ENCODE measurements at places on chromosomes 1 and 21.

- DNase-seq = no peak
Measured at GRCh38 chr1:119735217-119735616, 23.5 kb downstream of the PHGDH start.

DNA sequence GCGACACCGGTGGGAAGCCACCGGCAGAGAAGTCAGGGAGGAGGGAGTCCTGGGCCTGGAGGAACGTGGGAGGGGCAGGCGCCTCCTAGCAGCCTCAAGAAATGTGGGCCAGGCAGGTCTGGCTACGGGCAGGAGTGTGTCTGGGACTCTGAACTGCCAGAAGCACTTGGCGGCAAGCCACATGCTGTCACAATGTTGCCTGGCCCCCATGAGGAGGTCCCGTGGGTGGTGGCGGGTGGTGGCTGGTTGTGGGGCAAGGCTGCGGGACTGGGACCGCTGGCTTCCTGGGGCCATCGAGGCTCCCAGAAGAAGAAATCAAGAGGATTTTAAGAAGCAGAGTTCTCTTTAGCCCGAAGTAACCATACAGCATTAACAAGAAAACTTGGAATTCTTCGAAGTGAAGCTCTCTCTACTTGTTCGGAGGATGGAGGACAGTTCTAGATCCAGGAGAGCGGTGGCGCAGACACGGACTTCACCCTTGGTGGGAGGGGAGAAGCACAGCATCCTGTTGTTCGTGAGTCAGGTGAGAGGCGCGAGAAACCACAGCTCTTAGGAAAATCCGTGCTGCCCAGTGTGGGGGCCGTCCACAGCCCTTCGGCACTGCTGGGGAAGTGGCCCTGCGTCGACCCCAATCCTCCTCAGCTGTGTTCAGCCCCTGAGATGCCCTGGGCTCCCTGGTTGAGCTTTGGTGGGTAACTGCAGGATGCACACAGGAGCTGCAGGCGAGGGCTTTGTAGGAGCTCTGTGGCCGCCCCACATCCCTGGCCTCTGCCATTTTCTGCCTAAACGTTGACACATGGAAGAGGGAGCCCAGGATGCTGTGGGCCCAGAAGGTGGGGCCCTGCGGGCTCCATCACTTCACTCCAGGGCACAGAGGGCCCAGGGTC lies 12.4 kb downstream of the SKI start:
- DNase-seq = no peak

GRCh38 chr1:111846842-111847241 lies 91.1 kb downstream of the DDX20 start:
- no peak for DNase-seq

DNA sequence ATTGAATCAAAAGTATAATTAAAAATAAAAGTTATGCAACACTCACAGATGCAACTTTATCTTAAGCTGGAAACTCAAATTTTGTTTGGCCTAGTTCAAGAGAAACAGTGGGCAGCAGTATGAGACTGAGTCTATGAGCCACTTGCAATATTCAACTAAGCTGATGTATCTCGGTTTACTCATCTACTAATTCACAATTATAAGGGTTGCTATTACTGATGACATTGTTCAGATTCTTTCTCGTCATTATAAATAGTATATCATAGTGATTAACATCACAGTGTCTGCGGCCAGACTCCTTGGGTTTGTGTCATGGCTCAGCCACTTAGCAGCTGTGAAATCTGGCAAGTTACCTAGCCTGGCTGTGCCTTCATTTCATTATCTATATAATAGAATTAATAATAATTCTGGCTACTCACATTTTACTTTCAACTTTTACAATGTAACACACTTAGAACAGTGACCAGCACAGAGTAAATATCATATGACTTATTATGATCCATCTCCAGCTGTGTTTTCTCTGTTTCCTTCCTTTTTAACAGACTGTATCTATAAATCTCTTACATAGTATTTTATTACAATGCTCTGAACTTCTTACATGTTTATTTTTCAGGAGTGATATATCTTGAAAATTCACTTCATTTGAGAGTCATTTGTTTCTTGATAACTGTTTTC lies 194.3 kb upstream of the RGS18 start:
- no peak for DNase-seq

GRCh38 chr1:214615871-214616270 lies 12.9 kb downstream of the CENPF start:
- no peak for DNase-seq

DNA sequence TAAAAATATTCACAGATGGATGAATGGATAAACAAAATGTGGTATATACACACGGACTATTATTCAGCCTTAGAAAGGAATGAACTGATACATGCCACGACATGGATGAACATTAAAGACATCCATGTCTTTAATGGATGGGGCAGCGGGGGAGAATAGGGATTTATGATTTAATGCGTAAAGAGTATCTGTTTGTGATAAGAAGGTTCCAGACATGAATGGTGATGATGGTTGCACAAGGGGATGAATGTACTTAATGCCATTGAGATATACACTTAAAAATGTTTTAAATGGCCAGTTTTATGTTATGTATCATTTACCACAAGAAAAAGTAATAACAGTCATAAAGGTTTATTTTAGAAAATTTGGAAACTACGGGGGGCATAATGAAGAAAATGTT lies 108.6 kb upstream of the WLS start:
- DNase-seq = no peak

GRCh38 chr1:172900376-172900997 lies 150.3 kb downstream of the TNFSF18 start:
- no peak for DNase-seq

DNA sequence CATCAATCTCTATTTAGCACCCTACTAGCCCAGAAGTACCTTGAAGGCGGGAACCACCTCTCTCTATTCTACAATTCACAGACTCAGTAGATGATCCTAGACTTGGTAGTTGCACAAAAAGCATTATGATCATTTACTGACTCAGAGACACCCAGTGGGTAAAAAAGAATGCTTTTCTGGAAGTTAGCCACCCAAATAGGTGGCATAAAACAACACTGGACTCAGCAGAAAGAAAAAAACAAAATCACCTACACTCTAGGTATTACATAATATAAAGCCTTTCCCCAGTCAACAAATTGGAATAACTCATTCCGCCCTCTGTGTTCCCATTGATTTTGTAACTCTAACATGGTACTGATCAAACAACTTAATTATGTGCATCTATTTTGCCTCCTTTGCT lies 126.3 kb downstream of the PTPN14 start:
- DNase-seq = no peak

GRCh38 chr1:198168227-198168626 lies 11.4 kb downstream of the NEK7 start:
- DNase-seq = no peak

DNA sequence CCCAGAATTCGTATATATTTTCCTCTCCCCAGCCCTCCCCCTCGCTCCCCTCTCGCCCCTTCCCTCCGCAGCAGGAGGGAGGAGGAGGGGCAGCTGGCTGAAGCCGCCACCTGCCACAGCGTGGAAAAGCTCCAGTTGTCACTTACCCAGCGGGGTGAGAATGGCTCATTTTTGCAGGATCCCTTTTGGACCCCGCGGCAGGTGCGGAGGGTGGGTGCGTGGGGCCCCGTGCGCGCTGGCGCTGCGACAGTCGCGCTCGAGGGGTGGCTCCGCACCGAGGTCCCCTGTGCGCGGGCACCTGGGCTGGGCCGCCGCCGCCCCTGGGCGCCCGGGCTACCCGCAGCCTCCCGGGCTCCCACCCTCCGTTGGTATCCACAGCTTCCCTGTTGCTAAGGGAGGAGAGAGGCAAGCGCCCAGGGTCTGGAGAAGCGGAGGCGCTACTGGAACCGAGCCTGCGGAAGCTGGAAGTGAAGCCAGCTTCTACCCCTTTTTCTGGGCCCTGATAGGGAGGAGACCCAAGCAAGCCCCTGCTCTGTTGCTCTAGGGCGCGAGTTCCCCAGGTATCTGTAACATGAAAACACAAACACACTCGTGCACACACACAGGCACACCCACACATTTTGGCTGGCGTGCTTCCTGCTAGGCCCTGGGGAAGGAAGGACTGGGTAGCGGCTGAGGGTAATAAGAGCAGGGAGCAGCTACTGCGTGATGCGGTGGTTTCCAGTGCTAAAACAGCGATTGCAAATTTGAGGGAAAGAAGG lies at the start of gene ERICH3:
ERICH3 (minus strand) TSS at position 442 of the 761 bp plus-strand sequence; CDS start at position 169, 273 bp downstream.
- DNase-seq = no peak

DNA sequence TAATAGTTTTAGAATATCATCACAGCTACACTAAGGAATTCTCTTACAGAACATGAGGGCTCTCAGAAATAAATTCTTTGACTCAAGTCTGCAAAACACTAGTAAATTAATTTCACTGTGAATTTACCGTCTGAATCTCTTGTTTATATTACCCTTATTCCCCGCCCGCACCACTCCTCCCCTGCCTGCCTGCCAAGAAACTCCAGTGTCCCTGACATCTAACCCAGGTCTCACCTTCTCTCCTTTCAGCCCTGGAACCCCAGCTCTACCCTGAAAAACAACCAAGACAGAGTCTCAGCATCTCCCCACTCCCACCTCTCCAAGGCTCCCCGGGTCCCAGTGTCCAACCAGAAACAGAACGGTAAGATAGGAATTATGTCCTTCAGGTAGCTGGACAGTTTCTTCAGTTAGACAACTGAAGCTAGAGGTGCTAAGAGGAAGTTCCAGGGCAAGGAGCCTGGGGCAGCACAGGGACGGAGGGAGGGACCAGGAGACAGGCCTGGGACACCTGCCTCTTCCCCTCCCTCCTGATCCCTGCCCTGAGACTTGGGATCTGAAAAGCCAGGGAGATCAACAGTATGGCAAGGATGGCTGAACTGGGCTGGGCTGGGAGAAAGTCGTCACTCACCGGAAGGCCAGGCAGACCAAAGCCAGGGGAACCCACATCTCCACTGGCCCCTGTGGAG lies 15.4 kb downstream of the COL16A1 start:
- DNase-seq = no peak

GRCh38 chr1:48107516-48107915 lies 110.3 kb upstream of the TRABD2B start:
- DNase-seq = no peak

GRCh38 chr1:67213164-67213563 lies 46.9 kb downstream of the IL23R start:
- DNase-seq = no peak

DNA sequence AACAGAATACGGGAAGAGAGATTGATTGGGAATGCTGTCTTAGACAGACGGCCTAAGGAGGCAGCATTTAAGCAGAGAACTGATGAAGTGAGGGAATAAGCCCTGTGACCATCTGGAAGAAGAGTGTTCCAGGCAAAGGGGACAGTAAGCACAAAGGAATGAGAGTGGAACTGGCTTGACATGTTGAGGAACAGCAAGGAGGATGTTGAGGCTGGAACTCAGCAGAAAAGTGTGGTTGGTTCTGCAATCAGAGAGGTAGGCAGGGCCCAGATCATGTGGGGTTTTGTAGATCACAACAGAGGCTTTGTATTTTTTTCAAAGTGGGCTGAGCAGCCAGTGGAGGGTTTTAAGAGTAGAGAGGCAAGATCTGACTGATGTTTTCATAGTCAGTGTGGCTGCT lies 157.4 kb downstream of the DNM3 start:
- DNase-seq = no peak

GRCh38 chr1:108646648-108647269 lies 14.1 kb downstream of the HENMT1 start:
- DNase-seq = peak; percentile 62

- no peak for DNase-seq
Measured at GRCh38 chr1:62688687-62689085, 500 bp upstream of the DOCK7 start.

GRCh38 chr1:2934156-2934540 lies 87.1 kb upstream of the ACTRT2 start:
- no peak for DNase-seq

GRCh38 chr1:214637125-214637524 lies 34.1 kb downstream of the CENPF start:
- no peak for DNase-seq

DNA sequence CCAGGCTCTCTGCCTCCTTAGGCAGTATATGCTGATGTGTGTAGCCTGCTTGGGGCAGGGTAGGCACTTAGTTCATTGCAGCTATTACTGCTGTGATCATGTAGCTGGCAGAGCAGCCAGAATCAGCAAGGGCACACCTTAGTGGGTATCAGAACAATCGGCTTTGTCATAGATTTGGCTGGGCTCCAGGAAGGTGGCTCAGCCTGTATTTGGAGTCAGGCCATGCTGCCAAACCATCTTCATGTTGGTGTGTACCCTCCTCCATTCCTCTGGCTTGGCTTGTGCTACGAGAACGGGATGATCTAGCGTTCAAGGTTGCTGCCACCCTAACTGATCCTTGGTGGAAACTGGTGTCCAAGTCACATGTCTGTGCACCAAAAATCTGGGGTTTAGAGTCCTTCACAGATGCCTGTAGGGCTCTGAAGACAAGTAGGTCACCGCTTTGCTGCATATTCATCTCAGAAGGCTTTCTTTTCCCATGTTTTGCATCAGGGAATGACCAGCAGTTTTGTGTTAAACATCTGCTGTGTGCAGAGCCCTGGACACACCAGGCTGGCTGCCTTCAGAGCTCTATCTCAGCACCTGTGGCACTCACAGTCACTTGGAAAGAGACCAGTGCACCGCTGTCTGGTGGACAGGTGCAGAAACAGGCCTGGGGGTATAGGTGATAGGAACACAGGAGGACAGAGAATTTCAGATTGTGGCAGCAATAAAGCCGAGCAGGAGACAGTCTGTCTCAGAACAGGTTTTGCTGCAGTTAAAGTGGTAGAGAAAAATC lies 23.7 kb downstream of the VANGL1 start:
- DNase-seq = no peak

DNA sequence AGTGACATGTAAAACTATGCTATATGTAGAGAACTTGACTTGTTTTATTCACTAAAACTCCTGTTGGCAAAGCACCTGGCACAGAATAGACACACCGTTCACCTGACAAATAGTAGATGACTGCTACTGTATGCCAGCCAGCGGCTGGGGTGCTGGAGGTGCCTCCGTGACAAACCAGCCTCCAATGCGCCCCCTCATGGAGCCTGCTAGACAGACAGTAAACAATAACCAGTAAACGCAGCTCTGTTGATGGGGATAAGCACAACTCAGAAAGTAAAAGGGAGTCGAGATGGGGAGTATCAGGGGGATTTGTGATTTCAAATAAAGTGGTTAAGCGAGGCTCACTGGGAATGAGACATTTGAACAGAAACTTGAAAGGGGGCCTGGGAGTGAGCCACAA lies 107.2 kb downstream of the PRDM2 start:
- no peak for DNase-seq

GRCh38 chr1:118023199-118023598 lies 93.7 kb downstream of the WDR3 start:
- DNase-seq = no peak

DNA sequence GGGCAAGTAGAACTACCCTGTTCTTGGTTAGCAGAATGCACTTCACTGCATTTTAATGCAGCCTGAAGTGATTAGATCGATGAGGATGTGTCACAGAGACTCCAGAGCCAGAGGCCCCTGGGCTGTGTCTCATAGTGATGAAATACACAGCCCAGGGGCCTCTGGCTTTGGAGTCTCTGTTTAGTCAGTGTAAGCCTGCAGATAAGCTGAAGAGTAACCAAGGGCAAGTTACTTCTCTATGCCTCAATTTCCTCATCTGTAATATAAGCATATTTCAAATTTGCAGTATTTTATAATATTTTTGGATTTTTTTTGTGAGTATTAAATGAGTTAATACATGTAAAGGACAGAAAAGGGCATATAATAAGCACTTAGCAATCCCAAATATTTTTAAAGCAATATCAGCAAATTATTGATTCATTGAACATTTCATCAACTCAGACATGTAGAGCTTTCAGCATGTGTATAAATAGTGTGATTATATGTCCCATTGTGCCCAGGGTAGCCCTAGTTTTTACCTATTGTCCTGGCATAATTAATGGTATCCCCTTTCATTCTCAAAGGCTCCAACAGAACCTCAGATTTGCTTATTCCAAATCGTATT lies 23.6 kb upstream of the APOBEC4 start:
- no peak for DNase-seq

GRCh38 chr1:147641291-147641690 lies 29.0 kb downstream of the ACP6 start:
- DNase-seq = no peak
